ENCODE measurements at places on chromosomes 1 and 21.

DNA sequence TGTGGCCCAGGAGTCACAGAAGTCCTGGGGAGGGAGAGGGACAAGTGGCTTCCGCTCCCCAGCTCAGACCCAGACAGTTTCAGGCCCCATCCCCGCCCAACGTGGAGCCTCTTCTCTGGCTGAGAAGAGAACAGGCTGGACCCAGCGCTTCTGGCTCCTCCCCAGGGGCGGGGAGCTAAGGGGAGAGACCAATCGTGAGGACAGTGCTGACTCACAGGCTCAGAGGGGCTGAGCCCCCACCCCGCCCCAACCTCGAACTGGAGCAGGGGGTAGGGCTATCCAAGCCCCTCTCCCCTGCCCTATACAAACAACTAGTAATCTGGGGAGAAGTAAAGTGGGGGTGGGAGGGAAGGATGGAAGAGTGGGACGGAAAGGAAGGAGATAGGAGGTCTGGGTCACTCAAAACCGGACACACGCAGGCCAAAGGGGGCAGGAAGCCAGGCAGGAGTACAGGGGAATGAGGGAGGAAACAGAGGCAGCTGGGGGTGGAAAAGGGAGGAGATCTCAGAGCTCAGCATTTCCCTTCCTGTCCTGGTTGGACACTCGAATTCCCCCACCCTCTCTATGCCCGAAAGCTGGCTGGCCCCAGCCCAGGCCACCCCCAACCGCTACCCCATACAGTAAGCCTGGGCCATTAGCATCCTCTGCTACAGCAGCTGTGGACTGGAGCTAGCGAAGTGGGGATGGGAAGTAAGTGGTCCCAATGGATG lies at the start of gene SHC1:
SHC1 (minus strand) TSS at position 117 of the 710 bp plus-strand sequence. CDS start 221 bp downstream, outside the sequence.
- peak; percentile 87 for DNase-seq

DNA sequence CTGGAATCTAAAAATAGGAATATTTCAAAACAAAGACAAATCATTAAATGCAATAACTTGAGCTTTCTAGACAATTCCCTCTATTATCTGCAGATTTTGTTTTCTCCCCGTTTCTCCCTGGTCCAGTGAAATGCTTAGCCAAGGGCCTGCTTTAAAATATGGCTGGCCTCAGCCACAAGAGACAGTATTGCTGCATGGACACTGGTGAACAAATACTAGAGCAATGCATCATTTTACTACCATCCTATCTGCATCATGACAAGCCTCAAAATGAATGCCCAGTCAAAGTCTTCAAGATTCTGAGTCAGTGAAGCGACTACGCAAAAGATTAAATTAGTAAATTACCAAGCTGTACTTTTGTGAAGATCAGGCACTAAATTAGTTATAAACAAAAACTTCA lies 80.5 kb downstream of the ENAH start:
- peak; percentile 80 for DNase-seq

DNA sequence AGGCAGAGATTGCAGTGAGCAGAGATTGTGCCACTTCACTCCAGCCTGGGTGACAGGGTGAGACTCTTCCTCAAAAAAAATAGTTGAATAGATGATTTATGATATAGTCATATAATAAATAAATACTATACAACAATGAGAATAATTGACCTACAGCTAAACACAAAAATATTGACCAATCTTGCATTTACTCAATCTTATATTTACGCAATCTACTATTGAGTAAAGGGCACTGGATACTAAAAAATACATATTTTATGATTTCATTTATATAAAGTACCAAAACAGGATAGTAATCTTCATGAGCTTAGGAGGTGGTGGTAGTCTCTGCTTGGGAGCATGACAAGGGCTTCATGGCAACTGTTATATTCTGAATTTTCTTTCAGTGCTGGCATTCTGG lies 19.1 kb upstream of the GBP3 start:
- DNase-seq = no peak

- no peak for DNase-seq
Measured at GRCh38 chr1:100348549-100349144, 3.7 kb upstream of the CDC14A start.

- DNase-seq = no peak
Measured at GRCh38 chr21:39452970-39453342, 1.2 kb downstream of the SH3BGR start.

DNA sequence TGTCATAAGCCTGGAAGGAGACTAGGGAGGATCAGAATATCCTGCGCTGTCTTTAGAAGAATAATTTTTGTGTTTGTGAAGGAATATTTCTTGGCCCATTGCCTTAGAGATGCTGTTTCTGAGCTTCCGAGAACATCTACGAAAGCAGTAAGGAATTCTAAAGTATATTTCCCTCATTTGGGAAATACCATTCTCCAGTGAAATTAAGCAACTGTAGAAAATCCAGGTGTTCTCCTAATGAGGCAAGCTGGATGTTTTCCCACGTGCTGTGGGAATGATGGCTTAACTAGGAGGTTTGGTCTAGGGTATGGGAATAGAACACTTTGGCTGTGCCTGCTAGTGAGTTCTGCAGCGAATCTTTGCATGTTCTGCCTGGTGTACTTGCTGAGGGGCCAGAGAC lies 168.9 kb upstream of the KIAA0040 start:
- no peak for DNase-seq

- DNase-seq = no peak
Measured at GRCh38 chr1:244097523-244098405, 46.7 kb downstream of the ZBTB18 start.

- peak; percentile 77 for DNase-seq
Measured at GRCh38 chr1:156815307-156815826, 1.3 kb downstream of the SH2D2A start.

- no peak for DNase-seq
Measured at GRCh38 chr1:3139871-3140361, 70.9 kb downstream of the PRDM16 start.

GRCh38 chr21:44354001-44354405 lies 582 bp downstream of the TRPM2 start:
- no peak for DNase-seq

DNA sequence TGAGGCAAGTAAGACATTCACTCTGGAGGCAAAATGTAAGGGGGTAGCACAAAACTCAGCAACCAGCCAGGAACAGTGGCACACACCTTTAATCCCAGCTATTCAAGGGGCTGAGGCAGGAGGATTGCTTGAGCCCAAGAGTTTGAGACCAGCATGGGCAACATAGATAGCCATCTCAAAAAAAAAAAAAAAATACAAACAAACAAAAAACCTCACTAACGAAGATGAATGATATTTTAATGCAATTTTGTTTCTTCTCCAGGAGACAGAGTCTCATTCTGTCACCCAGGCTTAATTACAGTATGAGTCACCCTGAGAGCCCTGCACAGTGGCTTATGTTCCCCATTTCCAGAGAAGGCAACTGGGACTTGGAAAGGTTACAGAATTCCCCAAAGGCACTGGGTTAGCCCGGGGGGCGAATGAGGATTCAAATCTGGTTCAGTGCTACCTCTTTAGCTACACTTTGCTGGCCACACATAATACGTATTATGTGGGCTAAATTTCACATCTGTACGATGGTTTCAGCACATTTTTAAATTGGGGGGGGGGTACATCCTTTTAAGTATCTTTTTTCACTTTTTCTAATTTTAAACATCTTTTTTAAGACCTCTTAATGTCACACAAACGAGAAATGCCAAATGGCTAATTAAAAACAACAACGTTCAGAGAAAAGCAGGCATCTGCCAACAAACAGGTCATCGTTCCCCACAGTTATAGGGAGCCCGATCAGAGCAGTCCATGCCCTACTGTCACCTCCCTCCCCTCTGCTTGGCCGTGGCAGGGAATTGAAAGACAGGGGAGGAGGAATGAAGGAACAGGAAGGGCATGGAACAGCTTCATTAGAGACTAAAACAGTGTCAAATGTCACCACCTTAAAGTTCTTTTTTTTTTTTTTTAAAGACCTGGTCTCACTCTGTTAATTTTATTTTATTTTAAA lies 3.5 kb downstream of the CELA2A start:
- DNase-seq = peak; percentile 13

GRCh38 chr1:8347635-8348034 lies 29.7 kb downstream of the SLC45A1 start:
- DNase-seq = no peak

DNA sequence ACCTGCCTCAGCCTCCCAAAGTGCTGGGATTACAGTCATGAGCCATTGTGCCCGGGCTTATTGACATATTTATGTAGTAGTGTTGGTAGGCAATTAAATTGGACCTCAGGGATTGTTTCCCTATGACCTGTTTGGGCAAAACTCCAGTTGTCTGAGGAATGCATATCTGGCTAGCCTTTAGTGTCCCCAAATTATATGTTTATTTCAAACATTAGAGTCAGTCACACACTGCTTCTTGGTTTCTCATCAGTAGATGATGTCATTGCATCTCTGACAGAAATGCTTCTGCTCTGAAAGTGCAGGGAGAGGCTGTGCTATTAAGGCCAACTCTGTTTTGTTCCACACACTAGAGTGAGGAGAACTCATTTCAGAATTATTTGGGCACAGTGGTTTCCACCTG lies 12.5 kb downstream of the PIP5K1A start:
- DNase-seq = peak; percentile 87

GRCh38 chr21:34865400-34866241 lies 183.5 kb downstream of the RUNX1 start:
- DNase-seq = peak; percentile 77

DNA sequence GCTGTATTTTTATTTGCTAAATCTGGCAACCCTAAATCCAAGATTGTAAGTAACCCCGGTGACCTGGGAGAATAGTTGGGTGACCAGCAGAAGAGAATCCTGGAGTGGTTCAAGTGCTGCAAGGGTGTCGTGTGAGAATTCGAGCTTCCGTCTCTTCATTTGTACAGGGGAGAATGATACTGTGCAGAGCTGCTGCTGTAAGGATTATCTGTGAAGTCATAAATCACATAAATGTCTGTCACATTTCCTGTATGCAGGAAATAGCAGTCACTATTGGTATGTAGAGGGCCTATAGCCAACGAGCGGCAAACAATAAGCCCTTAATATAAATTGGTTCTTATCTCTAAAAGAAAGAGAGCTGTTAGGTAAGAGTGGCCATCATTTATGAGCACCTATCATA lies 90.7 kb downstream of the ATP1A1 start:
- DNase-seq = no peak

DNA sequence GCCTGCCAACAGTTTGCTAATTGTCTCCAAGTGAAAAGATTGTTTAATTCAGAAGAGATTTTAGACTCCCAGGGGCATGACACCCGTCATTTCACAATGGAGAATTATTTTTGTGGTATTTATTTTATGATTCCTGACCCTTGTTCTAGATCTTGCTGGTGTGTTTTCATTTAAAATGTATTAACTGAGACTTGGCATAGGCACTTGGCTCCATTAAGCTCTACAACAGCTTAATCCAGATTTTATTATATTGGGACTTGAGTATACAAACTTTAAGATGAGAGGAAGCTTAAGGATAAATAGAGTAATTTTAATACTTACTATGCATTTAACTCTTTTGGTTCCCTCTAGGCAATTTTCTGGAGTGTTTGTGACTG lies 101.3 kb upstream of the KCNE2 start:
- DNase-seq = no peak

DNA sequence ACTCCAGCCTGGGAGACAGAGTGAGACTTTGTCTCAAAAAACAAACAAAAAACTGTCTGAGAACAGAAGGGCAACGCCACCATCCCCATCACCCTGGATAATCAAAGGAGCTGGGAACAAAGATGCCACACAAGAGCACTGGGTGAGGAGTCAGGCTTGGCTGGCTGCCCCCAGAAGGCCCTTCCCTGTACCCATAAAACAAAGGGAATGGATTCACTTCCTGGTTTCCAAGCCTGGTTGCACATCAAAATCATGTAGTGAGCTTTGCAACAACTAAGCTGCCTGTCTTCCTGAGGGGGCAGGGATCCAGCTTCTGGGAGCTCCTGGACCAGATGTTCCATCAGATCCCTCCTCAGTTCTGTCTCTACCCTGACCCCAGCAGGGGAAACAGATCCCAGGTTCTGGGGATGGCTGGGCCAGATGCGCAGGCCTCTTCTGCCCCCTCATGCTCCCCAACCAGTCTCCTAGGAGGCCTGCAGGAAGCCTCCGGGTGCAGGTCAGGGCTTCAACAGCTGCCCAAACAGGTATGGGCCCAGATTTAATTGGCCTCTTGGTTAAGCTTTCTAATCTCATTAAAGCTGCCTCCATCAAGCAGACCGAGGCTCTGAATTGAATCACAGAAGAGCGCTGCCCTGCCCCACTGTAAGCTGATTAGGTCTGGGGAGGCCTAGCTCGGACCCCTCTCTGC lies 97.8 kb downstream of the MRPL37 start:
- DNase-seq = no peak

GRCh38 chr21:26965040-26965906 lies 1.6 kb downstream of the ADAMTS5 start:
- DNase-seq = no peak

DNA sequence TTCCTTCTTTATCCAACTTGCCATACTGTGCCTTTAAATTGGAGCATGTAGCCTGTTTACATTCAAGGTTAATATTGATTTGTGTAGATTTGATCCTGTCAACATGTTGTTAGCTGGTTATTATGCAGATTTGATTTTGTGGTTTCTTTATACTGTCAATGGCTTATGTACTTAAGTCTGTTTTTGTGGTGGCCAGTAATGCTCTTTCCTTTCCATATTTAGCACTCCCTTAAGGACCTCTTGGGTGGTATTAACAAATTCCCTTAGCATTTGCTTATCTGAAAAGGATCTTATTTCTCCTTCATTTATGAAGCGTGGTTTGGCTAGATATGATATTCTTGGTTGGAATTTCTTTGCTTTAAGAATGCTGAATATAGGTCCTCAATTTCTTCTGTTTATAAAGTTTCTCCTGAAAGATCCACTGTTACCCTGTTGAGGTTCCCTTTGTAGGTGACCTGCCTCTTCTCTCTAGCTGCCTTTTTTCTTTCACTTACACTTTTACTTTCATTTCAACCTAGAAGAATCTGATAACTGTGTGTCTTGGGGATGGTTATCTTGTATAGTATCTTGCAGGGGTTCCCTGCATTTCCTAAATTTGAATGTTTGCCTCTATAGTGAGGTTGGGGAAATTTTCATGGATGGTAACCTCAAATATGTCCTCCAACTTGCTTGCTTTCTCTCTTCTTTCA lies 86.9 kb upstream of the NEGR1 start:
- DNase-seq = no peak

- DNase-seq = no peak
Measured at GRCh38 chr1:32289256-32289655, 2.6 kb upstream of the HDAC1 start.

- DNase-seq = no peak
Measured at GRCh38 chr21:45267390-45267760, 20.3 kb downstream of the POFUT2 start.

- DNase-seq = no peak
Measured at GRCh38 chr1:60487565-60488345, 414.2 kb upstream of the C1orf87 start.

- DNase-seq = no peak
Measured at GRCh38 chr1:207992677-207993236, 81.8 kb upstream of the CD34 start.

- peak; percentile 53 for DNase-seq
Measured at GRCh38 chr1:940107-941014, 16.6 kb downstream of the SAMD11 start.

- peak; percentile 21 for DNase-seq
Measured at GRCh38 chr1:235329139-235329902, 951 bp downstream of the GGPS1 start.
